ENCODE measurements at places on chromosomes 4 and X.

GRCh38 chrX:10603612-10604011, 16.8 kb downstream of the MID1 start:
- DNase-seq: no peak

- DNase-seq: peak; percentile 75
These were observed 24.1 kb upstream of the PBDC1 start for GRCh38 chrX:76148753-76149152.

DNA sequence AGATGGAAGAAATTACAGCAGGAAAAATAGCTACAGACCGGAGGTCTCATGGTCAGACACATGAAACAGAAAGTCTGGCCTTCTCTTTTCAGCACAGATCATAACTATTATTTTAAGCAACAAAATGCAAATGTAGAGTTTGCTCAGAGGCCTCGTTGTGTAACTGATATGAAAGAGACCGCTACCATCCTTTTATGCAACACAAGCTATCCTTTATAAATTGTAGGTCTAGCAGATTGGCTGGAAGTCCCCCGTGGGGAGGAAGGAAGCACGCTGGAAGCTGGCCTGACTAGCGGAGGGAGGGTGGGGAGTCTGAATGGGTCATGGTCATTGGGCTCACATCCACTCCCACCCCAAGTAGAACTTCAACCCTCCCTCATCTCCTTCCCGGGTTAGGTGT, 27.7 kb downstream of the DMP1 start:
- no peak for DNase-seq

DNA sequence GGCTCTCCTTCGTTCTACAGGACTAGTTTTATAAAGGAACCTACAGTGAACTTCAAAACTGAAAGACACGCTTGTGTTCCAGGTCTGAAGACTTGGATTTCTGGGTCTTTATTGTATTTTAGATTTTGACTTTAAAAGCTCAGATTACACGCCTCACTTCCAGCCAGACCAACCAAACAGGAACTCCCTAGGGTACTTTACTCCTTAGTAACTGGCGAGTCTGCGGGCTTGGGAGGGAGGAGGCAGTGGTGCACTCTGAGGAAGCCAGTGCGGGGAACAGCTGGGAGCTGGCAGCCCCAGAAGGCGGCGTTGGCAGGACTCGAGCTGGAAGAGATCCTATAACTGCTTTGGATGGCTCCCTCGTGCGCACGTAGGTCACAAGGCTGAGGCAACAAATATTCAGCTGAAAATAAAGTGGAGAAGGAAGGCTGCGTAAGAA, 391 bp upstream of the PHKA1 start:
- DNase-seq: peak; percentile 83

DNA sequence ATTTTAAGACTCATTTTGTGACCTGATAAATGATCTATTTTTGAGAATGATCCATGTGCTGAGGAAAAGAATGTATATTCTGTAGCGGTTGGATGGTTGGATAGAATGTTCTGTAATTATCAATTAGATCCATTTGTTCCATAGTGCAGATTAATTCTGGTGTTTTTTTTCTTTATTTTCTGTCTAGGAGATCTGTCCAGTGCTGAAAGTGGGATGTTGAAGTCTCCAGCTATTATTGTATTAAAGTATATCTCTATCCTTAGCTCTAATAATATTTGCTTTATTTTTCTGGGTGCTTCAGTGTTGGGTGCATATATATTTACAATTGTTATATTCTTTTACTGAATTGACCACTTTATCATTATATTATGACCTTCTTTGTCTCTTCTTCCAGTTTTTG, 1344.9 kb upstream of the TENM3 start:
- DNase-seq: no peak

DNA sequence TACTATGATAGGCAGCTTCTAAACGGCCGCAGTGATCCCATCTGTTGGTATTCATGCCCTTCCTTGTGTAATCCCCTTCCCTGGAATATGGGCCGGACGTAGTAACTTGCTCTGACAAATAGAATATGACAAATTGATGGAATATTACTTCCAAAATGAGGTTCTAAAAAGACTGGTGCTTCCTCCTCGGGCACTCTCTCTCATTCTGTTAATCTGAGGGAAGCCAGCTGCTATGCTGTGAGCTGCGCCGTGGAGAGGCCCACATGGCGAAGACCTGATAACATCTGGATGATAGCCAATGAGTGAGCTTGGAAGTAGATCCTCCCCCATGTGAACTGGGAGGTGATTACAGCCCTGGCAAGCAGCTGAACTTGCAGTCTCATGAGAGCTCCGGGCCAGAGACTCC, 27.2 kb upstream of the SLC25A4 start:
- DNase-seq: peak; percentile 78

- DNase-seq: peak; percentile 18
These were observed 50.8 kb downstream of the SLC2A9 start for GRCh38 chr4:9970399-9971011.

GRCh38 chr4:62159876-62160275, 959.8 kb downstream of the ADGRL3 start:
- DNase-seq: no peak

DNA sequence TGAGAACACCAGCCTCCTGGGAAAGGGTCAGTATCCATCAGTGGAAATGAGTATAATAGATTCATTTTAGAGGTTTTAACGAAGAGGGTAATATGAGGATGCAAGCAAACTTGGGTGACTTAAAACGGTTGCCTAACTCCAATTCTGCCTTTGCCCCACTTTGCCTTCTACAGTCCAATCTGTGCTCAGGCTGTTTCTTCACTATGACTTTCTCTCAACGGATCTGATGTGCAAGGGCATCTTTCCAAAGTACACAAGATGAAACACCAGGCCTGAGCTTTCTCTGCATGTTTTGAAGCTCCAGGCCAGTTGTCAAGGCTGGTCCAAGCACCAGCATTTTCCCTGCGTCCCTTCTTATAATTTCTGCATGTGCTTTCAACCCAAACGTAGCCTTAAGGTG, 68.0 kb upstream of the TMEM164 start:
- DNase-seq: no peak

- DNase-seq: no peak
These were observed 225.2 kb downstream of the TEX13C start for GRCh38 chrX:125544856-125545255.

DNA sequence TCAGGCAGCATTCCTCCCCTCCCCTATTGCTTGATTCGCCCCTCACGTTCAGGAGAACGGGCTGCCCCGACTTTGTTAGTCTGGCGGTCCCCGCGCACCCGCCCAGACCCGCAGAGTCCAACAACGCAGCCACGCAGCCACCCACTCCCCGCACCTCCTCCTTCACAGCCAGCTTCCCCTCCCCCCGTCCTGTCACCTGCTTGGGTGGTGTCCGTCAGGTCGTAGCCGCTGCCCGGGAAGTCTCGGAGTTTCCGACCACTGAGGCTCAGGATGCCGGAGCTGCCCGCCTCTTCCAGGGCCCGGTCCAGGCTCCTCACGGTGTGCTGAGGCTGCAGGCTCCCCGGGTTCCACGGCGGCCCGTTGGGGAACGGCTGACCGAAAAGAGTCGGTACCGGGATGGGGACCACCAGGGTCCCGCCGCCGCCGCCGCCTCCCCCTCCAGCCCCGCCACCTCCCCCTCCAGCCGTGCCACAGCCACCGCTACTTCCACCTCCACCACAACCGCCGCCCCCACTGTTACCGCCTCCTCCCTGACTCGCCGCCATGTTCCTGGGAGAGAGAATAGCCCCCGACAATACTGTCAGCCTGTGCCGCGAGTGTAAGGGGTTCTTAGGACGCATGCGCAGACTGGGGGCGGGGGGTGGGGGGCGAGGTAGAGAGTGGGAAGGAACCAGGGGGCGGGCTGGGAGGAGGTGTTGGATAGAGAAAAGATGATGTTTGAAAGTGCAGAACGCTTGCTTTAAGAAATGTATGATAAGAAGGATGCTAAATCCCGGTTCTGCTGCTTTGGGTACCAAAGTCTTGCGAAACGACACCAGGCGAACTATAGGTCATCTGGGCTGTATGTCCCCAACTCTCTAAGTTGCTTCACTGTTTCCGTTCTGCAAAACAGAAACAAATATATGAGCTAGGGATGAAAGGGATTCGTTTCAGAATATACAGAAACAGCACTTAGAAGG, at the start of gene LRCH2:
LRCH2 (minus strand) TSS at position 600 of the 959 bp plus-strand sequence; CDS start at position 545, 55 bp downstream.
- DNase-seq: no peak

DNA sequence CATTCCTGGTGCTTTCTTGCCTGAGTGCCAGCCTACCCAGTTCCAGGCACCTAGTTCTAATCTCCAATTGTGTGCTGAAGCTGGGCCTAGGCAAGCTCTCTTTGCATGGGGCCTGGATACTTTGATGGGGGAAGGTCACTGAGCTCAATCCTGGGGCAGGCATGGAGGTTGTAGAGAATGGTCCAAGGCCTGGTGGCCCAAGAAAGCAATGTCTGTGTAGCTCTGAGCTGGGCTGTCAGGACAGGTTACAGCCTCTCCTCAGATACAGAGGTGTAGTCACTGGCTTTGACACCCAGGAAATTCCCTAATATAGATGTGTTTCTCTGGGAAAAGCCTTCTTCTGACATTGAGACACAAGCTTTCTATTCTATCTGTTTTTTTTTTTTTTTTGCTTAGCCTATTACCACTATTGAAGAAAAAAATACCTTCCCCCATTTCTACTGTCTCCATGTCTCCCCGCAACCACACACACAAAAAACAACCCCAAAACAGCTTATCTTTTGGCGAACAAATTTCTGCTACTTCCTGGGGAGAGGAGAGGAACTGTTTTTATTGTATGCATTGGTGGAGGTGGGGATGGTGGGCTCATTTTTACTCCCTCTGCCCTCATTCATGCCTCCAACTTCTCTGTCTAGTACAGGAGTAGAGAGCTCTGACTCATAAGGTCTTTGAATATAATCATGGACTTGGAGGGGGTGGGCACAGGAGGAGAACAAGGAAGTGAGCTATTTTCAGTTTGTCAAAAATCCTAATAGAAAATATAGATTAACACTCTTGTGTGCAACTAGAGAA, 66.7 kb upstream of the DHX15 start:
- DNase-seq: peak; percentile 59

GRCh38 chr4:137677863-137678262, 145.6 kb upstream of the PCDH18 start:
- DNase-seq: no peak

GRCh38 chr4:148344352-148344751, 97.9 kb downstream of the NR3C2 start:
- no peak for DNase-seq

- no peak for DNase-seq
These were observed 1780.1 kb downstream of the ARAP2 start for GRCh38 chr4:34464196-34464595.

DNA sequence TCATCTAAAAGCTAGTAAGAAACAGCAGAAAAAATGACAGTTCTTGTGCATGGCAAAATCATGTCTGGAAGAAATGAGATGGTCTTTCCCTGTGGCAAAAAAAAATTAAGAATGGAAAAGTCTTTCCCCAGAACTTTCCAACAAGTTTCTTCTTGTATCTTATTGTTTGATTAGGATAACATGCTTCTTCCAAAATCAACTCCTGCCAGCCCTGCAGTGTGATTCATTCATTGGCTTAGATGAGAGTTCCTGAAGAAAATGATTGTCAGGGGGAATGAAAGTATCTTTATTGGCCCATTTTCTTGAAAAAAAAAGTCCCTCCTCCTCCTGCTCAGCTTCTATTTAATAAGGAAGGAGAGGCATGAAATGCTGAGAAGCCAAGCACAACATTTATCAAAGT, 407.7 kb downstream of the ARAP2 start:
- no peak for DNase-seq

DNA sequence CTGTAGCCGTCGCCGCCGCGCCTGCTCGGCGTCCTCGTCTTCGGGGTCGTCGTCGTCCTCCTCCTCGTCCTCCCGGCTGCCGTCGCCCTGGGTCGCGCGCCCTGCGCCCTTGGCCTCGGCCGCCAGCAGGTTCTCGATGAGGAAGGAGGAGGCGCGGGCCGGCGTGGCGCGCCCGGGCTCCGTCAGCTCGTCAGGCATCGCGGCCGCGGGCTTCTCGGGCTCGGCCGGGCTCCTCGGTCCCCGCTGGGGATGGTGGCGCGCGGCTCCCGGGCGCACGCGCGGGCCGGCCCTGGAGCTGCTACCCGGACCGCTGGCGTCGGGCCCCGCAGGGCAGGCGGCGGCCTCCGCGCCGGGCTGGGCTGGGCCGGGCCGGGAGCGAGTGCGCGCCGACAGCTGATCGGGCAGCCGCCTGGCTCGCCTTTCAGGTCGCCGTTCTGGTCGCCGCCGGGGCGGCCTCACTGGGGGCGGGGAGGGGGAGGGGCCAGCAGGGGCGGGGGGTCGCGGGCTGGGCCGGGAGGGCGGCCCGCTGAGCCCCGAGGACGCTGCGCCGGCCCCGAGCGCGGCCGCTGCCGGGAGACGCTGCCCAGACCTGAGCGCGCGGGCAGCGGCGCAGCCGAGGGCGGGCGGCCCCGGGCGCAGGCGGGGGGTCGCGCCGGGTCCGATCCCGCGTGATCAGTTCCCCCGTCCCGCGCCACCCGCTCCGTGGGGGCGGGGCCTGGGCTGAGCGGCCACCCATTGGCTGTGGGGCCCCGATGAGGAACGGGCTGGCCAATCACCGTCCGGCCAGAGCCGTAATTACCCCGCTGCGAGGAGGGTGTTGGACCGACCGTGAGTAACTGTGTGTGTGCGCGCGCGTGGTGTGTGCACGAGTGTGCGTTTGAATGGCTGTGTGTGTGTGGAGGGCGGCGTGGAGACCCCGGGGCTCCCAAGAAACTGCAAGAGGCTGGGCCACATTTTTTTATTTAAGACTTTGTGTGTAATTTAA, at the start of gene HMX1:
HMX1 (minus strand) TSS at position 423 of the 985 bp plus-strand sequence; CDS start at position 198, 225 bp downstream.
- no peak for DNase-seq

All from KBM-7 (cell line).